Vagina (tissue), 2 donors: ENCODE measurements at places on chromosomes 3 and 15. TPM values are rescaled to one million over a fixed set of nuclear protein-coding genes. Genes with fewer than 3 reads are reported as not detected.

The GCNT3 gene
- total RNA-seq, result 1.5 TPM

The IL5RA gene
- total RNA-seq, result not detected

The C3orf80 gene
- total RNA-seq, result not detected

The DNAH12 gene
- 0.25 TPM for total RNA-seq

The MAP6D1 gene
- not detected for total RNA-seq

The SLC49A4 gene
- 15.7 TPM for total RNA-seq

The ST3GAL6 gene
- 1.7 TPM for total RNA-seq

The STARD9 gene
- 35.1 TPM for total RNA-seq

The CEMIP gene
- total RNA-seq, result 0.74 TPM

The SMCO1 gene
- total RNA-seq, result not detected

The CYP8B1 gene
- not detected for total RNA-seq

The VGLL3 gene
- 17.7 TPM for total RNA-seq

The RETNLB gene
- not detected for total RNA-seq

The RPL15 gene
- 2,641 TPM for total RNA-seq

The EAF2 gene
- total RNA-seq, result 2.2 TPM

The RARB gene
- 15.0 TPM for total RNA-seq

The CLDN18 gene
- not detected for total RNA-seq

The WWTR1 gene
- total RNA-seq, result 181 TPM

The DUOXA2 gene
- 1.5 TPM for total RNA-seq

The CPEB1 gene
- total RNA-seq, result 10.6 TPM

The SLC12A8 gene
- total RNA-seq, result 6.1 TPM

The CADPS gene
- total RNA-seq, result 12.8 TPM

The HGD gene
- total RNA-seq, result not detected

The CISH gene
- 21.9 TPM for total RNA-seq

The XCR1 gene
- total RNA-seq, result not detected

The BBX gene
- 39.5 TPM for total RNA-seq

The RLBP1 gene
- not detected for total RNA-seq

The KCNMB3 gene
- 1.2 TPM for total RNA-seq

The KLHL40 gene
- not detected for total RNA-seq

The SLCO3A1 gene
- 65.8 TPM for total RNA-seq

The SAMD7 gene
- total RNA-seq, result not detected

The NCK1 gene
- 45.7 TPM for total RNA-seq

The TNFAIP8L3 gene
- 21.9 TPM for total RNA-seq

The CD47 gene
- total RNA-seq, result 51.3 TPM

The TP63 gene
- total RNA-seq, result 144 TPM

The ATP1B3 gene
- total RNA-seq, result 88.1 TPM

The COL8A1 gene
- total RNA-seq, result 23.1 TPM

The TBL1XR1 gene
- total RNA-seq, result 80.5 TPM

The GLDN gene
- 5.9 TPM for total RNA-seq

The P2RY1 gene
- total RNA-seq, result 17.9 TPM

The ANKRD28 gene
- 48.6 TPM for total RNA-seq

The ADAMTSL3 gene
- 4.2 TPM for total RNA-seq

The TEX264 gene
- 66.8 TPM for total RNA-seq

The EIF2B5 gene
- total RNA-seq, result 30.2 TPM

The GOLGA6D gene
- not detected for total RNA-seq

The CP gene
- total RNA-seq, result 26.3 TPM

The NR1I2 gene
- not detected for total RNA-seq

The MLF1 gene
- total RNA-seq, result 9.8 TPM

The PRSS50 gene
- not detected for total RNA-seq

The TIGIT gene
- total RNA-seq, result 8.6 TPM

The TOPBP1 gene
- total RNA-seq, result 28.2 TPM

The RTP1 gene
- not detected for total RNA-seq

The RCCD1 gene
- total RNA-seq, result 6.9 TPM

The MYO5A gene
- total RNA-seq, result 31.2 TPM
